Activated CD4-positive, alpha-beta T cell treated with anti-CD3 and anti-CD28 coated beads for 48 hours (primary cell): ENCODE measurements at places on chromosomes 7 and 10.
A peak's percentile ranks its signal among the peaks of the same experiment; 100 is the strongest.

DNA sequence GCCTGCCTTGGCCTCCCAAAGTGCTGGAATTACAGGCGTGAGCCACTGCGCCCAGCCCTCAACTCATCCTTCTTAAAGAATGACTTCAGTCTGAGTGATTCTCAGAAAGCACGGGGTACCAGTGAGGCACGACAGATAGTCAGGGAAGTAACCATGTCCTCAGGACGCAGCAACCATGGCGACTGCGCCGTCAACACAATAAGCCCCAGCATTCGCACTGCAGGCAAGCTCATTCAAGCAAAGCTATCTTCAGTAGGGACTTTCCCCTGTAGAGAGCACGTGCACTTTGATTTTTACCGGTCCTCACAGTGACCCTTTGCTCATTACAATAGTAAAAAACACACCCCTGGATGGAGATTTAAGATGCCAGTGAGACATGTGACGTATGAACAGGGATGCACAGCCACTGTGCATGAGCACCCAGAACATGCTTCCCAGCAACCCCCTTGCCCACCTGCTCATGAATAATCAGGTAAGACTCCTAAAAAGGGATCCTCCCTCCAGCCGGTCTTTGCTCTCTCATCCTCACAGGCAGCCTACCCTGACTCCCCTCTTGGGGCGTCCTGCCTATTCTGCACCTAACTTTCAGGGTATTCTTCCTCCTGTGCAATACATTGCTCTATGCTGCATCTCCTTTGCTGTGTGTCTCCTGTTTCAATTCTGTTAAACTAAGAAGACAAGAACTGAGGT, 9.1 kb downstream of the WDR86 start:
- no peak for DNase-seq

- peak; percentile 66 for DNase-seq
Observed at GRCh38 chr10:32055478-32056135, 618 bp downstream of the KIF5B start.

GRCh38 chr10:128514536-128514935, 388.3 kb upstream of the MKI67 start:
- DNase-seq, result no peak

GRCh38 chr7:50281680-50282445, 22.7 kb upstream of the IKZF1 start:
- DNase-seq, result no peak

DNA sequence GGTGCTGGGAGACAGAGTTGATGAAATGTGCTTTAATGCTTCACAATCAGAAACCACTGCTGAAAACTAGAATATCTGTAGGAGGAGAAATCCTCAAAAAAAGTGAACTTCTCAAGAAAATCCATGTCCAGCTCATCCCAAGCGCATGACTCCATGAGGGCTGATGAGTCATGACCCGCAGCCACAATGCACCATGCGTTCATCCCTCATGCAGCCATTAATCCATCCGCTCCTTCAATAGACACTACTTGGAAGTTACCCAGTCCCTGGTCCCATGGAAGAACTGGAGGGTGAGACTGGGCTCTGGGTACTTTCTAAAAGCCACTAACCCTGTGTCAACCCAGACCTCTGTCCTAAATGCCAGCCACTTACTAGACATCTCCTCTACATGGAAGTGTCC, 24.4 kb downstream of the TMEM273 start:
- DNase-seq, result no peak

DNA sequence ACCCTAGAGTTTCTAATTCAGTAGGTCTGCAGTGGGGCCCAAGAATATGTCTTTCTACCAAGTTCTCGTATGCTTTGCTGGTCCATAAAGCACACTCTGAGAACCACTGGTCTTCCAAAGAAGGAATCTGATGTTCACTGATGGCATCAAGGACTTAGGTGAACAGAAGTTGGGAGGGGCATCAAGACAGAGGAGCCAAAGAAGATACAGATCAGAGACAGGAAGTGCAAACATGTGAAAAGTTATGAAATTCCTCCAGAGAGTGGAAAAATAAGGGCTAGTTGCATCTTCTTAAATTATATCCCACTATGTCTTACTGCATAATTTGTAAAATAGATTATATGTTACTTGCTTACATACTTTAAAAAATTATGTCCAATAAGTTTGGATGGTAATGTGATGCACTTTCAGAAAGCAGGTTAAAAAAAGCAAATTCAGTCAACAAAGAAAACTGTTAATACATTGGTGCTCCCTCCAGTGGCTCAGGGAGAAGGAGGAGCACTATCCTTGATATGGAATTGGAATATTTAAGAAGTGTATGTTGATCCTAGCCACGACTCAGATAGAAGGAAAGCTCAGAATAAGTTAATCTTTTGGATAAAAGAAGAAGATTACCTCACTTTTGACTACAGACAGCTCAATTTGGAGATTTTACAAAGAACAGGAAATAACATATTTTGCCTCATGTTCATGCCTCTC, 35.8 kb downstream of the CREB3L2 start:
- no peak for DNase-seq

DNA sequence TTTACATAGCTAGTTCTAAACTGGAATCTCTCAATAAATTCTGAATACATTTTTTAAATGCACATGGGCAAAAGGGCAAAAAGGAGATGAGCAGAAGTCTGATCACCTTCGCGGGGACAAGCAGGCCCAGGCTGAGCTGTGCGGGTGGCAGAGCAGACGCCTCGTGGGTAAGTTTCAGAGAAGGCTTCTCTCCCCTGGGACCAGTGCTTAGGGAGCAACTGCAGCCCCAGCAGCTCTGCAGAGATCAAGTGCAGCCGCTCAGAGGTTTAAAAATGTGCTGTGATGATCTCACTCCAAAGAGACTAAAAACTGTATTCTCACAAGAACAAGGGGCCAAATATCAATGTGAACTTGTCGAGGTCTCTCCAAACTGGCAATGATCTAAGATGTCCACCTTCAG, 264.3 kb upstream of the RNF32 start:
- DNase-seq, result no peak

DNA sequence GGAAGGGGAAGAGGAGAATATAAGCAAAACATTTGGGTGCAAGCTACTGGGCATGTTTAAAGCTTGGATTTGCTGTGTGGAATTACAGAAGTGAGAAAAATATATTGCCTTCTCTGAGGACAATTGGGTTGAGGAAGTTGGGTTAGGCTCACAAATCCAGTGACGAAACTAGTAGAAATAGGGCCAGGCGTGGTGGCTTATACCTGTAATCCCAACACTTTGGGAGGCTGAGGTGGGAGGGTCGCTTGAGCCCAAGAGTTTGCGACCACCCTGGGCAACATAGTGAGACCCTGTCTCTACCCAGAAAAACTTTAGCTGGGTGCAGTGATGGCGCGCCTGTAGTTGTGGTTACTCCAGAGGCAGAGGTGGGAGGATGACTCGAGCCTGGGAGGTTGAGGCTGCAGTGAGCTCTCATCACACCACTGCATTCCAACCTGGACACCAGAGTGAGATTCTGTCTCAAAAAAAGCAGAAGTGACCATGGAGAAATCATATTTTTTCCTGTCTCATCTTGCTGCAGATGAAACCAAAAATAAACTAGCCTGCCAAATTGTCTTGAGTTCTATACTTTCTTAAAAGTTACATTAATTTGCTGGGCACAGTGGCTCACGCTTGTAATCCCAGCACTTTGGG, 22.4 kb downstream of the NRBF2 start:
- DNase-seq, result no peak

DNA sequence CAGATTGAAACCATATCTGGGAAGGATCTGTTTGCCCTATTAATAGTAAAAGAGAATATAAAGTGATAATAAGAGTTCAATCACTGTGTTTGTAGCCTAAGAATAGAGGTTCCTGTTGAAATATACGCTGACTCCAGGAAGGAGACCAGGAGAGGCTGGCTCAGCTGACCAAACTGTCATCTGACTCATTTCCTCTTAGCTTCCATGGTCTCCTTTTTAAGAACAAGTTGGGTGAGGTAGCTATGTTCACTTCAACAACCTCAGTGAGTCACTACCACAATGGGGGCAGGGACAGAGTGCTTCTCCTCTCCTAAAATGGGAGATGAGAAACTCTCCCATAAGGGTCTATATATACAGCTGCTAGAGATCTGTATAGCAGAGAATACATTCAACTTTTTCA, 543.3 kb downstream of the CALN1 start:
- peak; percentile 3 for DNase-seq

DNA sequence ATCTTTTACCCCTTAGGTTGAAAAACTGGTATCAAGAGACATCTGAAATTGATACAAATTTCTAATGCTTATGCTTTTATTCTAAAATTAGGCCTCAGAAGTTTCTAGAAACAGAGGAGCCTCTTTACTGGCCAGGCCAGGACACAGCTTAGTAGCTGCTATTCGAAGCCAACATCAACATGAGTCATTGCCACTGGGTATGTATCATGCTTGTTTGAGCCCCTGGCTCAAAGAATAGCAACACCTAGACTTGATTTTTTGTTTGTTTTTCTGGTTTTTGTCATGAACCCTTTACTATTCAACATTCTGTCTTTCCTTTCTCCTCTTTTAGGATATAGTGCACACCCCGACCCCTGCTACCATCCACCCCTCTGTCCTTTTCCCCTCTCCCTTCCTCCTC, 90.9 kb upstream of the STK17A start:
- no peak for DNase-seq

- peak; percentile 32 for DNase-seq
Observed at GRCh38 chr7:130649004-130649790, 19.4 kb downstream of the COPG2 start.

- DNase-seq, result no peak
Observed at GRCh38 chr10:128052696-128053095, 73.5 kb downstream of the MKI67 start.

- DNase-seq, result no peak
Observed at GRCh38 chr7:26978146-26978545, 113.8 kb upstream of the SKAP2 start.

DNA sequence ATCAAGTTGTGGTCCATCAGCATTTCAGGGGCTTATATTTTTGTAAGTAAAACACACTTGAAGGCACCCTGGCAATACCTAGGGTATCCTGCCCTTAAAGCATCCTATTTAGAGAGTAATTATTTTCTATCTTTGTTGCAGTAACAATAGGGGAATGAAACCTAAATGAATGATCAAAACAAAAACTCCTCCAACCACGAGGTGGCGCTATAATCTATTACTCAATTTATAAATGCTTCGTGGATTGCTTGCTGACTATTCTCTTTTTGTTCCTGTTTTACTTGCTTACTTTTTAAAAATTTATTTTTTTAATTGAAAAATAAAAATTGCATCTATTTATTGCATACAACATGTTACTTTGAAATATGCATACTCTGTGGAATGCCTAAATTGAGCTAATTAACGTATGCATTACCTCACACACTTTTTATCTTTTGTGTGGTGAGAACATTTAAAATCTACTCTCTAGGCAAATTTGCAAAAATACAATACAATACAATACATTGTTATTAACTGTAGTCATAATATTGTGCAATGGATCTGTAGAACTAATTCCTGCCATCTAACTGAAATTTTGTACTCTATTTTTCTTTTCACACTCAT, 147.7 kb upstream of the BMPER start:
- peak; percentile 42 for DNase-seq

DNA sequence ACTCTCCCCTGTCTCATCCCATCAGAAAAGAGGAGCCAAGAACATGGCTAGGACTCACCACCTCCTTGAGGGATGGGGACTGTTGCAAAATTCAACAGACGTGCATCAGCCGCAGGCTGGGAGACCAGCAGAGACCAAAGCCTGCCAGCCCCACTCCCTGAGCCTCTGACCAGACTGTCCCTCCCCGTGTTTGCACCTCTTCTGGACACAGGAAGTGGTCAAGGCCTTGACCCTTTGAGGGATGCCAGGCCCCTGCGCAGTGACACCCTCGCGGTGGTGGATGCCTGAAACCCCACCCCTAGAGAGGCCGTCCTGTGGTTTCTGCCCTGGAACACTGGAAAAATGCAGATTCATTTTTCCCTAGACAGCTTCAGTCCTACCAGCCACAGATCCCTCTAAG, 128.4 kb upstream of the TCF7L2 start:
- no peak for DNase-seq

GRCh38 chr7:149317496-149317895, 55.5 kb downstream of the ZNF783 start:
- DNase-seq, result no peak

DNA sequence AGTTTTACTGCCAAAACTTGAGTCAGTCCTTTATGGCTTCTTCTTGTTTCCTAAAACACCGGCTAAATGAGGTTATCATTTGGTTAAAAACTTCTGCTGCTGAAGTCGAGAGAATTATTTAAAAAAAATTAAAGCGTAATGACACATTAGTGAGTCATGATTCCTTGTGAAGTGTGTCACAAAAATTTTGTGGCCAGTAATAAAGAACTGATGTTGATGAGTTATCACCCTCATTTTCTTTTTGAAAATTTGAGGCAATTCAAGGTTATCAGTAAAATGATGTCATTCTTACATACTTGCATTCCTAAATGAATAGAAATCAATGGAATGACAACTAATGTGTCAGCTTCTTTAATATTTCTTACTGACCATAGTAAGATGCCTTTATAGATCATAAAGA, 427.4 kb downstream of the SORCS3 start:
- DNase-seq, result no peak

DNA sequence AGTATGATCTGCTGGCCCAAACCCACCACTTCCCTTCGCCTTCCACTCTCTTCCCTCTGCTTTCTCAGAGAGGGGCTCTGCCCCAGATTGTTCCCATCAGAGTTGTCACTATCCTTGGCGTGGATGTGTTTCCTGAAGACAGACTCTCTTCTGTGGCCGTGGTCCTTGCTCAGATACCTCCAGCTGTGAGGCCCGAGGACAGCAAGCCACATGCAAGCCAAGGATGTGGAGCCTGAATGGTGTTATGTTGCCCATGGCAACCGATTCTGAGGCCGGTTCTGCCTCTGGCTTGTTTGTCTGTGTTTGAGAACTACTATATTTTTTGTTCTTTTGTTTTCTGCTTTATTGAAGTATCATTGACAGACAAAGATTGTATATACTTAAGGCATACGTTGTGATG, 247.4 kb upstream of the PODXL start:
- DNase-seq, result no peak

DNA sequence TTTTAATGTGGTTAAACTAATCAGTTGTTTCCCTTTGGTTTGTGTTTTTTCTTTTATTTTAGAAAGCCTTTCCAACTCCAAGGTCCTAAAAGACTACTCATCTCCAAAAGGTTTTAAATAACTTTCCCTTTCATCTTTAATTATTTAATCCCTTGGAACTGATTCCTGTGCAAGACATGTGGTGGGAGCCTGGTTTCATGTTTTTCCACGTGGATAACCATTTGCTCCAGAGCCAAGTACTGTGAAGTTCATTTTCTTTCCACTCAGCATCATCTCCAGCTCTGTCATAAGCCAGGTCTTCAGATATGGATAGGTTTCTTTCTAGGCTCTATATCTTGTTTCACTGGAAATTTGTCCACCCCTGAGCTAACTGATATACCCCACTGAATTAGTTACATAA, 16.7 kb downstream of the PPP1R3C start:
- DNase-seq, result no peak

DNA sequence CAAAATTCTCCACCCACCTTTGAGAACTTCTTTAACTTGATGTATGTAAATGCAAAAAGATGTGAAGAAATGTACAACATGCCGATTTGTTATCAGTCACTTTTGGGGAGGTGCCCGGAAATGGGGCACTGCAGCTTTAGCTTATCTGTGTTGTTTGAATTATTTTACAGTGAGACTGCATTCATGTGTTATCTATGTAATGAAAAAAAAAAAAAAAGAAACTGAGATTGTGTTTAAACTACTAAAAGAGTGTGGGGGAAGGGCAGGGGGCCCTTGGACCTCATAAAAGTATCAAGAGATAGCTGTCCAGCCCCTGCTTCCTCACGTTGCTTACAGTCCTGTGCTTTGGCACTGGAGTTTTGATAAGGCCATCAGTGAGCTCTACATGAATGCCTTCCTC, 259.4 kb downstream of the STK31 start:
- DNase-seq, result no peak

- no peak for DNase-seq
Observed at GRCh38 chr7:152869041-152869676, 109.6 kb downstream of the ACTR3B start.

- peak; percentile 38 for DNase-seq
Observed at GRCh38 chr7:70681469-70682350, 450.2 kb upstream of the GALNT17 start.
